Urinary bladder (tissue), 4 donors: ENCODE measurements at places on chromosomes 11 and 22.
A peak's percentile ranks its signal among the peaks of the same experiment; 100 is the strongest.

DNA sequence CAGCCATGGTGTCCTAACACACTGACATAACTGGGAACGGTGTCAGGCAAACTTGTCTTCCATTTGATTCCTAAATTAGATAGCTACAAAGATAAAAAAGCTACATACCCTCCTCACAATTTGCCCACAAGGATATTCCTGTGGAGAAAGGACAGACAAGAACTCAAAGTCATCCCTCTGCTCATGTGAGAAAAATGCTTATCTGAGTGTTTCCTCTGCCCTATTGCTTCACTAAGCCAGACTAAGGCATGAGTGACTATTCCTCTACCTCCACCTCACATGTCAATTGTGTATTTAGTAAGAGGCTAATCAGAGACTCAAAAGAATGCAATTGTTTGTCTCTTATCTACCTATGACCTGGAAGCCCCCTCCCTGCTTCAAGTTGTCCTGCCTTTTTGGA, 247.7 kb downstream of the DDX10 start:
- no peak for DNase-seq

DNA sequence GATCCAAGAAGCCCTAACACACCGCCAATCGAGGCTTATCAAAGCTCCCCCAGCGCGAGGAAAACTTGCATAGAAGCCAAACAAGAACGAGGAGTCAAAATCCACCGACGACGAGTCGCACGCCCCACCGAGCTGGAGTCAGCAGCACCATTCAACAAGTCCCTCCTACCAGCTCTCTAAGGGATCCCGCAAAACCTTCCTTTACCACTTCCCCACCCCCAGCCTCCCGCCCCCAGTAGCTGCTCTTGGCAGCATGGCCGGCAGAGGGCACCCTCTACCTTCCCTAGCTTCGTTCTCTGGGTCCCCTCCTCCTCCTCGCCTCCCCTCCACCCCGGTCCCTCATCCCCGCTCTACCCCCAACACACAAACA, 1.4 kb downstream of the BDNF start:
- DNase-seq, result peak; percentile 66

GRCh38 chr11:64036087-64037026, 626 bp downstream of the FLRT1 start:
- DNase-seq, result no peak

DNA sequence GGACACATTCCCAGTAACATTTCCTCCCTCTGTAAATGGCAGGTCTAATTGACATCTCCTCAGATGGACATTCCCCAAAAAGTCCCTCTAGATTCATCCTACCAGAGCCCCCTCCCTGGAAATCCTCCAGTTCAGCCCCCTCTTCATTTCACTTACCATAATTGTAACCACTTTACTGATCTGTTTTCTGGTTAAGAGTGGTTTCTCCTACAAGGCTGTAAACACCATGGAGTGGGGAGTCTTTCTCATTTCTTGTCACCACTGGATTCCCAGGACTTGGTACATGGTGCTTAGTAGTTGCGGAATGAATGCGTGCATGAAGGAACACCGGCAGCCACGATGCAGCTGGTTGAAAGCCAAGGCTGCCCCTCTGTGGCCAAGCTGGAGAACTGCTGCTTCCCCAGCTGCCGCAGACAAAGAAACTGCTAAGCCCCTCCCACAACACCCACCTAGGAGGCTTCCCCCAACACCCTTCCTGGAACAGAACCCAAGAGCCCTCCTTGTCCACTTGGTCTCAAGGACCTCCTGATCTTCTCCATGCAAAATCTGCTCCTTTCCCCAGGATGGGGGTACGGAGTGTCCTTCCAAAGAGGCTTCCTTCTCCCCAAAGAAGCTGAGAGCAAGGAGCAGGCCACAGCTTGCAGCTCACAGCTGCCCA, 18.6 kb upstream of the SCARF2 start:
- DNase-seq, result peak; percentile 59

DNA sequence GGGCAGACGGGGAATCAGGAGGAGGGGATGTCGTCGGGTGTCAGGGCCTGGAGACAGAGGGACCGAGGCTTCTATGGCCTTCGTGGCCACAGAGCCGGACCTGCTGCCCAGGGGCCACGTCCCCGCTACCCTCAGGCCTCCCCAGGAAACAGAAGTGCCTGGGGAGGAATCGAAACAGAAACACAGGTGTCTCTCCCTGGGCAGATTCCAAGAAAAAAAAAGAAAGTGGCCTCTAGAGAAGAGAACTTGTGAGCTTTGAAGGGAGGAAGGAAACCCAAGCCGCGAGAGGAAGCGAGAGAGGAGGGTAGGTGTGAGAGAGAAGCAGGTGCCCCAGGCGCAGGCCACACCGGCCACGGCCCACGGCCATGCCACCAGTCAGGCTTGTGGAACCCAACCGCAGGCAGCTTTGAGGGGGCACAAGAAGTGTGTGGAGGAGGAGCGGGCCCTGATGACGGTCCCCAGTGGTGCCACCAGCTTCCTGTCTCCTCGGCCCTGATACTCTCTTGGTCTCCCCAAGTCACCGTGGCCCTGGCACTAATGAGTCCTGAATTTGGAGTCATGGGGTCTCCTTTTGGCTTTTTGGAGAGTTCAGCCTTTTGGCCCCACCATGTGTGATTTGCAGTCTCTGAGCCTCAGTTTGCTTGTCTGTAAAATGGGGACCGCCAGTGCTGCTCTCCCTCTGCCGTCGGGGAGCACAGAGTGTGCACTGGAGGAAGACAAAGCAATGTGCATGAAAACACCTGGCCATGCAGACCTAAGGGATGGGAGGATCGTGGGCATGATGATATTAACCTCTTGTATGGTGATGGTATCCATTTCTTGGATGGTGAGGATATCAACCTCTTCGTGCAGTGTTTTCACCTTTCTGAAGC, 25.2 kb downstream of the LIF start:
- no peak for DNase-seq

GRCh38 chr11:67267188-67268080, 1.2 kb downstream of the GRK2 start:
- DNase-seq, result no peak

GRCh38 chr11:34978236-34979191, 62.1 kb downstream of the PDHX start:
- no peak for DNase-seq

- DNase-seq, result no peak
Observed at GRCh38 chr11:73162196-73162740, 20.1 kb upstream of the FCHSD2 start.

DNA sequence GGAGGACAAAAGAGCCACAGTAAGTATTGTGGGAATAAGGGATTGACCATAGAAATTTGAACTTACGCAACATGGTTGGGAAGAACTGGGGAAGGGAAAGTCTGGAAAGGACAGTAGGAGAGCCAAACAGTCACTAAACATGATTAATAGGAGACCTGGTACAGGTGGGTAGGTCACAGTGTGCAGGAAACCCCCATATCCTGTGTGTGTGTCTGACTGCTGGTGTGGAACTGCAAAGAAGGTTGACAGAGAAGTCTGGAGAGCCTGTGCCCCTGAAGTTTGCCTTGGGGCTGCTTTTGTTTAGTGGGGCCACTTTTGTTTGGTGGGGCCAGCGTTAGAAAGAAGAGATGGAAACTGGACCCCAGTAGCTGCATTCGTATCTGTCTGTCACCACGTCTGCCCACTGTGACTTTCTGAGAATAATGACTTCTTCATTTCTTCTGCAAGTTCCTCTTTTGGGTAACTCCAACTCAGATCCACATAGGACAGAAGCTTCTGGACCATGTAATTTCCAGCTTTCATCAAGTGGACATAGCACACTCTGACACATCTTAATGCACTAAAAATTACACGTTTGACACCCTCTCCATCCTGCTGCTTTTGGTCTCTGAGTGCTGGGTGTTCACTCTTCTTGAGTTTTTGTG, 126.8 kb upstream of the RAG2 start:
- no peak for DNase-seq

GRCh38 chr11:103959279-103959942, 77.0 kb upstream of the DDI1 start:
- DNase-seq, result no peak

GRCh38 chr11:60981515-60981914, 10.0 kb downstream of the CD6 start:
- DNase-seq, result no peak

GRCh38 chr11:6992457-6993417, 27.4 kb downstream of the ZNF214 start:
- peak; percentile 40 for DNase-seq

- no peak for DNase-seq
Observed at GRCh38 chr11:19690885-19691284, 21.8 kb upstream of the NAV2 start.

DNA sequence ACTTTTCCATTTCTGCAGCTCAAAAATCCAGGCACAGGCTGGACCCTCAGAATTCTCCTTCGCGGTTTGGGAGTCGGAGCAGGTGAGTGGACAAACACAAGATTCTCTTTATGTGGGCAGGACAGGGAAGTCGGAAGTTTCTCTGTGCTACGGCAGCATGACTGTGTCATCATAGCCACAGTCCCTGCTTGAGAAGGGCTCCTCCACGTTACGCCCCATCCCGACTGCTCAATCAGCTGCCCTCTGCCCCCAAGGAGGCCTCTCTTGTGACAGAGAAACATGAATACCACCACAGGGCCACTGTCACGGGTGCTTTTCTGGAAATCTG, 89.0 kb upstream of the SHISAL1 start:
- no peak for DNase-seq

DNA sequence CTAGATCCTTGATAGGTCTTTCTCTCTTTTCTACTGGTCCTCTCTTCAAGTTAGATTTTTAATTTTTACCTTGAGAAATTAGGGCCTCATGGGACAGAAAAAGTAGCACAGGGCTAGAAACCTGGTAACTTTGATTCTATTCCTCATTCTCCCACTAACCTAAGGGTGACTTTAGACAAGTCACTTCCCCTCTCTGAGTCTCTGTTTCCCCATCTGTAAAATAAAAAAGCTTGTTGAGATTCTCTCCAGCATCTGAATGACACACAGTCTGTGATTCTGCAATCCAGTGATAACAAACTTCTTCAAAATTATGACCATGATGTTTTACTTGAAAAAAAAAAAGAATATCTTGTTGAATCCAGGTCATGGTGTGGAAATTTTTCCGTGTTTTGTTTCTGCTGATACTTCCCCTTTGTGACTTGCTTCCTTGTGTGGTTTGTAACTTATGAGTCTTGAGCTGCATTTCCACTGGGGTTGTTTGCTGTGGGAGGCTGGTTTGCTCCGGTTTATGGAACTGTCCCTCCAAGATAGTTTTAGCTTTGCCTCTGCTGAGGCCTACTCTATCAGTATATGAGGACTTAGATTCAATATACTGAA, 9.8 kb upstream of the MPEG1 start:
- no peak for DNase-seq

GRCh38 chr22:47616396-47617020, 854.1 kb downstream of the TBC1D22A start:
- no peak for DNase-seq

- no peak for DNase-seq
Observed at GRCh38 chr11:86978247-86978646, 23.1 kb upstream of the FZD4 start.

DNA sequence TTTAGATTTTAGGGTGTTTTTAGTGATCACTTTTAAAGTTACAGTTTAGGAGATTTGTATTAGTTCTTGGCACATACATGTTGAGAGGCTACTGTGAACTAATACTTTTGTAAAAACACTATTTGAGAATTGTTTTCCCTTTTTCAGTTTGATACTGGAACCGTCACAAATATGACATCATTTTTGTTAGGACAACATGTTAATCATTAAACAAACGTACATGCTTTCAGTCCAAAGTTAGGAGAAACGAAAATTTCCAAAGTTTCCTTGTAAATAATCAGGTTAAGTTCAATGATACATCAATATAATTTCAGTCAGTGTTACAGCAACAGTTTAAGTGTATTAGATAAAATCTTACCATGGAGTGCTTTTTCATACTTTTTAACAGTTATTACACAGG, 53.1 kb downstream of the SPECC1L start:
- no peak for DNase-seq

GRCh38 chr22:27438271-27438980, 363.1 kb downstream of the MN1 start:
- DNase-seq, result no peak

DNA sequence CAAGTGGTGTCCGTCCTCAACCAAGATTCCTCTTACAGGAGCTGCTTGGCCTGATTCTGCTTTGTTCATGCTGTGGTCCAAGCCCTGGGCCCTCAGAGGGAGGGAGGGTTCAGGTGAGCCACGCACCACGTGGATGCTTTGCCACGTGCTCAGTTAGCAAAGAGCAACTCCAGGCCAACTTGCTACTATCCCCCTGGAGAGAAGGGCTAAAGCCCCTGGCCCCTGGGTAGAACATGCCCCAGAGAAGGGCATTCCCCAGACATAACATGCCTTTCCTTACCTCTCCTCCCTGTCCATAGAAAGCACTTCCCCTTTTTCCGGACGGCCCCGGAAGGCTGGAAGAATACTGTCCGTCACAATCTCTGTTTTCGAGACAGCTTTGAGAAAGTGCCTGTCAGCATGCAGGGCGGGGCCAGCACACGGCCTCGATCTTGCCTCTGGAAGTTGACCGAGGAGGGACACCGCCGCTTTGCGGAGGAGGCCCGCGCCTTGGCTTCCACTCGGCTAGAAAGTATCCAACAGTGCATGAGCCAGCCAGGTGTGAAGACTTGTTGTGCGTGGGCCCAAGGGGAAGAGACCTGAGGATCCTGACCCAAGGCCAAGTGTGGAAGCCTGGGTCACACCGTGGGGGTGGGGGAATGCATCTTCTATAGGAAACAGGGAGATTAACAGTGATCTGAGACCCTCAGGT, 8.8 kb downstream of the FOXR1 start:
- DNase-seq, result no peak

GRCh38 chr11:15011776-15012345, 39.7 kb upstream of the CALCA start:
- no peak for DNase-seq

DNA sequence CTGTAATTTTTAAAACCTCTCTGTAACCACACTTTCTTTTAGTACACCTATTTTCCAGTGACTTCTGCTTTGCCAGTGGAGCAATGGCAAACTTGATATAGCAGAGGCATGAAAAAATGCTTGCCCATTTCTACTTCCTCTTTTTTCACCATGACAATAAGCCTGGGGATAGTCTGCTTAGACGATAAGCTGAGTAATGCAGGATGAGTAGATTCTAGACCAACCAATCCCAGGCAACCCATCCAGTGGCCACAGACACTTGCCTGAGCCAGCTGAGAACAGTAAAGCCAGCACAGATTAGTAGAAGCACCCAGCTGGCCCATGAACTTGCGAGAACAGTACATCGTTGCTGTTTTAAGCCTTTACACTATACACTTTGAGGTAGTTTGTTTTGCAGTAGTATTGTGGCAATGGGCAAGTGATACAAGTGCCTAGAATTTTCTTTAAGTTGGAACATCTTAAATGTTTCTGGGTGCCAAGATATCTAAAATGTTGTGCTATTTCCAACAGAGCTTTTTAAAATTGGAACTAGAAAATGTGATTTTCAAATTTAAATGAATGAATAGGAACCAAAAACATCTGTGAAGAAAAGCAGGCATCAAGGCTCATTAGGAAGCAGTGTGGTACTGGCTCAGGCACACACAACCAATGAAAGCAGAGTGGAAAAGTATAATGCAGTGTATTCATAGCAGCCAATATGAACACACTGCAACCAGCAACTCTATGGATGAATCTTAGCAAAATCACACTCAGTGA, 37.7 kb downstream of the DDI1 start:
- no peak for DNase-seq

GRCh38 chr11:81070948-81071347, 1630.1 kb upstream of the TENM4 start:
- DNase-seq, result no peak

GRCh38 chr11:46845440-46845739, 690 bp downstream of the CKAP5 start:
- DNase-seq, result no peak

GRCh38 chr11:3894128-3894731, 38.8 kb downstream of the STIM1 start:
- no peak for DNase-seq
